Urinary bladder (tissue), 4 donors: ENCODE measurements at places on chromosomes 13 and 19. TPM values are rescaled to one million over a fixed set of nuclear protein-coding genes. Genes with fewer than 3 reads are reported as not detected.

DNA sequence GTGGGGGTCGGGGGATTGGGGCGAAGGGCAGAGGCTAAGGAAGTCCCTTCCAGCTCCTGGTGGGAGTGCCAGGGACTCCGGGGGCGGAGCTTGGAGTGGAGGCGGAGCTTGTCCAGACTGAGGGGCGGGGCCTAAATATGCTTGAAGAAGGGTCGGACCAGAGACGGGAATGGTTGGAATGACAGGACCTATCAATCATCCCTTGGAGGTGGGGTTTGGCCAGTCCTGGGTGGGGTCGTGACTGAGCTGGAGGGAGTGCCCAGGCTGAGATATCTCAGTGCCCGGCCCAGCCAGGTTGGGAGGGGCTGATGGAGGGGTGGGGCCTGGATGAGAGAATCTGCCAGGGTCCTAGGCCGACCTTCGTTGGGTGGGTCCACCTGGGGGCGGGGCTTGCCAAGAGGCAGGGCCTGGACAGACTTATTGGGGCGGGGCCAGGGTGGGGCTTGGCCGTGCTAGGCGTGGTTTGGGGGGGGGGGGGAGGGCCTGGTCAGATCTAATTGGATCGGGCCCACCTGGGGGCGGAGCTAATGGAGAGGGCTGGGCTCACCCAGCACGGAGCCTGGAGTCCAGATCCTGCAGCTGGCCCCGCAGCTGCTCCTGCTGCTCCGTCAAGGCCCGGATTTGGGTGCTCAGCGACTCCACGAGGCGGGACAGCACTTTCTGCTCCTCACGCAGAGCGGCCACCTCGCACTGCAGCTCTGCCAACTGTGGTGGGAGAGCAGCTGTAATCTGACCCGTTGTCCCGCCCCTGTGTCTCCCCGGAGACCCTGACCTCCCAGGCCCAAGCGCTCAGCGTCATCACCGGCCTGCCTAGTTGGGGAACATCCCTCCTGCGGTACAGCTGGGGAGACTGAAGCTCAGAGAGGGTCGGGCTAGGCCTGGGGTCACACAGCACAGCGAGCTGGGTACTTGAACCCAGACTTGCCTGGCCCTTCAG, 2.6 kb upstream of the WIZ start:
- DNase-seq = no peak

Gene CLEC11A
- 32.4 TPM for total RNA-seq

- DNase-seq = no peak
Measured at GRCh38 chr19:56071151-56071550, 49.9 kb downstream of the ZNF787 start.

Gene SKA3
- 16.7 TPM for total RNA-seq

DNA sequence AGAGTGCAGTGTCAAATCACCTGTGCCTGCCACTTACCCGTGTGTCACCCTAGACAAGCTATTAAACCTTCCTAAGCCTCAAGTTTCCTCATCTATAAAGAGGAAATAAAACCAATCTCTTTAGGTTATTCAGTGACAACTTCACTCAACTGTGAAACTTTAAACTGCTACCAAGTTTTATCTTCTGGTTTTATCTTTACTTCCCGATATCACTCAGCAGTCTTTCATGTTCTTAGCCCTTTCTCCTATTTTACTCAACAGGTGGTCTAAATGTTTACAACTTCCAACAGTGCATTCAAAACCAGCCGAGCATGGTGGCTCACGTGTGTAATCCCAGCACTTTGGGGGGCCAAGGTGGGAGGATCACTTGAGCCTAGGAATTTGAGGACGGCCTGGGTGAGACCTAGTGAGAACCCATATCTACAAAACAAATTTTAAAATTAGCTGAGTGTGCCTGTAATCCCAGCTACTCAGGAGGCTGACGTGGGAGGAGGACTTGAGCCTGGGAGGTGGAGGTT, 59.6 kb downstream of the GPALPP1 start:
- no peak for DNase-seq

Gene SIAH3
- total RNA-seq = 0.16 TPM

Gene TPTE2
- total RNA-seq = 0.16 TPM

Gene LRG1
- total RNA-seq = 3.9 TPM

Gene KL
- 6.0 TPM for total RNA-seq

Gene ATXN8OS
- total RNA-seq = not detected

Gene MEDAG
- total RNA-seq = 12.2 TPM

- no peak for DNase-seq
Measured at GRCh38 chr13:28719227-28720055, 671 bp upstream of the SLC46A3 start.

- DNase-seq = no peak
Measured at GRCh38 chr13:21012211-21012610, 49.2 kb downstream of the LATS2 start.

GRCh38 chr19:19748249-19748938, 15.5 kb upstream of the ZNF14 start:
- no peak for DNase-seq

DNA sequence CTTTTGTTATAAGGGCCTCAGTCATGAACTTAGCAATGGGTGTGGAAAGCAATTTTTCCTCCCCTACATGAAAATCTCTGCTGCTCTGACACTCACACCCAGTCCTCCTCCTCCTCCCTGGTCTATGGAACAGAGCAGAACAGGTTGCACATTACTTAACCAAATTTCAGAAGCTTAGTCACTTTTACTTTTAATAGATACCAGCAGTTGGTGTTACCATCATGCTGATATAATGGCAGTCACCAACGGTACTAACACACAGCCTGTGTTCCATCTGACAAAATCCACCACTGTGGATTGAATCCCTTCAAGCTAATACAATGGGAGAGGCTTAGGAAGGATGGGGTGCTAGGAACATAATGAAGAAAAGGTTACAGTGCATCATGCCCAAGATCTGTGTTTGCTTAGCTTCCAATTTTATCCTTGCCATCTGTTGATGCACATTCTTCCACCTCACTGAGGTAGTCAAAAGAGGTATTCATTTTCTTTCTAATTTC, 9.8 kb downstream of the TPT1 start:
- no peak for DNase-seq

- DNase-seq = no peak
Measured at GRCh38 chr19:43726736-43727592, 11.1 kb downstream of the IRGC start.

DNA sequence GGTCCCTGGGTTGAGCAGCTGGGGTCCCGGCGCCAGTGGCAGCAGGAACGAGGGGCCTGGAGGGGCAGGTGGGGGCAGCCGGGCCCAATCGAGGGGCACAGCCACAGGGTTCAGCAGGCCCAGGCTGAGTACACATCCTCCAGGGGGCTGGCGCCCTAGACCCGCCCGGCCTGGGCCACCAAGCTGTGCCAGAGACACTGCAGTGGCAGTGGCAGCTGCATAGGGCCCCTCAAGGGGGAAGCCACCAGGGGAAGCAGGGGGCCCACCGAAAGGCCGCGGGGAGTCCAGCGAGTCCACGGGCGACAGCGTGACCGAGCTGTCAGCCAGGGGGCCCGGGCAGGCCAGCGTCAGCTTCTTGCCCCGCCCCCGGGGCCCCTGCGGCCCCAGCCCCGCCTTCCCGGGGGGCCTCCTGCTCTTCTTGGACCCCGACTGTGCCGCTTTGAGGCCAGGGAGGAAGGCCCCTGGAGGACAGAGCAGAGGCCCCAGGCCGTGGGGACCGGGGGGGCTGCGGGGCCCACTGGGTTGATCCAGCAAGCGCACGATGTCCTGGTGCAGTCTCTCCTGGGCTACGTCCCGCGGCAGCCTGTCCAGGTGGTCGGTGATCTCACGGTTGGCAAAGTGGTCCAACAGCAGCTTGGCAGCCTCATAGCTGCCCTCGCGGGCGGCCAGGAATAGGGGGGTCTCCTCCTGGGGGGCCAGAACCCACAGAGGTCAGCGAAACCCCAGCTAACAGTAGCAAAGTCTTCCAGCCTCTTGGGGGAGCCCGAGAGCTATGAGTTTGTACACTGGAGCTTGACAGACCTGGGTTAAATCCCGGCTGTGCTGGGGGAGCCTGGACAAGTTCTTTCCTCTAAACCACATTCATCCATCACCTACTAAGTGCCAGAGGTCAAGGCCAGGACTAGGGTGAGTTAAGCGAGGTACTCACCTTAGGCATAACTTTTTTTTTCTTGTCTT, 39.5 kb downstream of the NOTCH3 start:
- no peak for DNase-seq

GRCh38 chr19:11486661-11487503, 6.0 kb upstream of the ELAVL3 start:
- DNase-seq = no peak

GRCh38 chr19:33755099-33756035, 41.3 kb upstream of the KCTD15 start:
- DNase-seq = no peak

GRCh38 chr19:11560404-11561051, 1.5 kb upstream of the ELOF1 start:
- DNase-seq = no peak

GRCh38 chr13:51780099-51780498, 23.9 kb downstream of the DHRS12 start:
- no peak for DNase-seq

Gene DOHH
- total RNA-seq = 2.9 TPM

- DNase-seq = no peak
Measured at GRCh38 chr19:919199-920050, 2.3 kb downstream of the KISS1R start.

Gene CNN1
- total RNA-seq = 558 TPM

Gene NOP53
- 51.2 TPM for total RNA-seq

DNA sequence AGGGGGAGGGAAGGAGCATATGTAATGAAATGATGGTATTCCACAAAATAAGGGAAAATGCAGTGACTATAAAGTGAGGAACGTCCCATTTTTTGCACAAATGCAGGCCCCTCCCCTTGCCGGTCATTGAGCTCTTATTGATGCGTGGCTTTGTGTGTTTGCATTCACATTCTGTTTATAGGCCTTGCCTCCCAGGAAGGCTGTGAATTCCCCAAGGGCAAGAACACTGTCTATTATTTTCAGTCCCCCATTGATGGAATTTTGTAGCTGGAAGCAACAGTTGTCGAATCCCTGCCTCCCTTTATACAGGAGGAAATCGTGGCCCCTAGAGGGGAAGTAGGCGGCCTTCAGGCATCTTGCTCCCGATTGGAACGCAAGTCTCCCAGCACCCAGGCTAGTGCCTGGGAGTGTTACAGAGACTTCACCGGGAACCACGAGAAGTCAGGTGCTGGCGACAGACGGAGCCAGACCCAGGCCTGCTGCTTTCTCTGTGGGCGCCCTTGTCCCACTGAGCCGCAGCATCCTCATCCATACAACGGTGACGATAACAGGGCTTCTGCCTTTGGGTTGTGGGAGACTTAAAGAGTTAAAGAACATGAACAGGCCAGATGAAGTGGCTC, 6.9 kb downstream of the SBSN start:
- no peak for DNase-seq

Gene SLC7A9
- total RNA-seq = 0.79 TPM

Gene DLL3
- total RNA-seq = not detected

GRCh38 chr13:74977498-74977897, 504.5 kb downstream of the TBC1D4 start:
- DNase-seq = no peak

Gene ZNF560
- 0.21 TPM for total RNA-seq

Gene WASF3
- total RNA-seq = 9.0 TPM
